ENCODE measurements at places on chromosomes 11 and 22.

- peak; percentile 4 for DNase-seq
Measured at GRCh38 chr11:3824714-3825472, 15.9 kb downstream of the RHOG start.

GRCh38 chr22:37431366-37431765, 4.1 kb upstream of the ELFN2 start:
- no peak for DNase-seq

- no peak for DNase-seq
Measured at GRCh38 chr11:72012897-72013721, 14.4 kb downstream of the IL18BP start.

DNA sequence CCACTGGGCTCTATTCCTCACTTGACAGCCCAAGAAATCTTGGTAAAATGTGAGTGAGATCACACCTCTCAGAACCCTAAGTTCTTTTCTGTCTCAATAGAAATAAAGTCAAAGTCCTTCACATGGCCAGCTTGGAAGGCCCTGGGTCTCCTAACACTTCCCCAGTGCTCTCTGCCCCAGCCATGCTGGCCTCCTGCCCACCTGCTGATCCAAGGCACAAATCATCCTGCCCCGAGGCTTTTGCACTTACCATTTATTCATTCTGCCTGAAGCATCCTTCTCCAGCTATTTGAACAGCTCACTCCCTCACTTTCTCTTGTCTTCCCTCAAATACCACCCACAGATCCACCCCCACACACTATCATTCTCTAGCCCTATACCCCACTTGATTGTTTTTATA, 26.4 kb downstream of the ISX start:
- no peak for DNase-seq

GRCh38 chr11:37092487-37092886, 494.5 kb upstream of the RAG2 start:
- no peak for DNase-seq

DNA sequence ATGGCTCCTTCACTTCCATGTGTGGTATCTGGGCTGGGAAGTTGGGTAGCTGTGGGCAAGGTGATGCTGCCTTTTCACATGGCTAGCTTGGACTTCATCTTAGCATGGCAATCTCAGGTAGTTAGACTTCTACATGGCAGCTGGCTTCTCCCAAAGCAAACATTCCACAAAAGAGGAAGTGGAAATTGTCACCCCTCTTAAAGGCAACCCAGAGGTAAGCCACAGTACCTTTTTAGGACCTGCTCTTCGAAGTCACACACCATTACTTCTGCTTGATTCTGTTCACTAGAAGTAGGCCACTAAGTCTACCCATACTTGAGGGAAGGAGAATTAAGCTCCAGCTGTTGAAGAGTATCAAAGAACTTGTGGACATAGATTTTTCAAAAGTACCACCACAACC, 25.9 kb downstream of the TUG1 start:
- no peak for DNase-seq
